Tracheal epithelial cell (primary cell): ENCODE measurements at places on chromosomes 3 and 15. TPM values are rescaled to one million over a fixed set of nuclear protein-coding genes. Genes with fewer than 3 reads are reported as not detected.

Gene NR2E3
- under 0.01 TPM in 1 of 2 replicates, not detected in the other for total RNA-seq

Gene CLDND1
- total RNA-seq: 120 and 168 TPM in 2 replicates

Gene UMPS
- total RNA-seq: 23.2 and 41.7 TPM in 2 replicates

Gene ROPN1B
- total RNA-seq: 0.24 TPM in 1 of 2 replicates, not detected in the other

Gene EFHB
- 1.4 TPM in 1 of 2 replicates, not detected in the other for total RNA-seq

Gene COMMD4
- total RNA-seq: 36.7 and 45.5 TPM in 2 replicates

Gene DLL4
- total RNA-seq: under 0.01 TPM in 1 of 2 replicates, not detected in the other

Gene LMAN1L
- 0.21 TPM in 1 of 2 replicates, not detected in the other for total RNA-seq

Gene PGBD4
- 1.2 and 1.5 TPM in 2 replicates for total RNA-seq
